ENCODE measurements at places on chromosomes 16 and 17.

- no peak for DNase-seq
These were observed 31.6 kb downstream of the TEKT5 start for GRCh38 chr16:10663146-10663545.

DNA sequence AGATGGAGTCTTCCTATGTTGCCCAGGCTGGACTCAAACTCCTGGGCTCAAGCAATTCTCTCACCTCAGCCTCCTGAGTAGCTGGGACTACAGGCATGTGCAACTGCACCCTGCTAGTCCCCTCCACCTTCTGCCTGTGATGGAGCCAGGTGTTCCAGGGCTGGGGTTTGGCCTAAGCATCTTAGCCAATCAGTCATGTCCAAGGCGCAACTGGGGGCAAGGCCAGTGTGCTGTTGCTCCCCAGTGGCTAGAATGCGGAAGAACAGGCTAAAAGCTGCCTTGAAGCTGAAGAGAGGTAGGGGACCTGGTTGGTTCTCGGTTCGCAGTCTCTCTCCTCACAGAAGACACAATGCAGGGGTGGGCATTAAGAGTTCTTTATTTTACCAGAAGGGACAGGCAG lies 18.6 kb downstream of the FLOT2 start:
- no peak for DNase-seq

- no peak for DNase-seq
These were observed 20.9 kb upstream of the FASN start for GRCh38 chr17:82118815-82119380.

- DNase-seq, result no peak
These were observed 55.4 kb downstream of the TNRC6C start for GRCh38 chr17:78013683-78014467.

- DNase-seq, result no peak
These were observed 268.1 kb upstream of the TBX2 start for GRCh38 chr17:61131585-61131984.

DNA sequence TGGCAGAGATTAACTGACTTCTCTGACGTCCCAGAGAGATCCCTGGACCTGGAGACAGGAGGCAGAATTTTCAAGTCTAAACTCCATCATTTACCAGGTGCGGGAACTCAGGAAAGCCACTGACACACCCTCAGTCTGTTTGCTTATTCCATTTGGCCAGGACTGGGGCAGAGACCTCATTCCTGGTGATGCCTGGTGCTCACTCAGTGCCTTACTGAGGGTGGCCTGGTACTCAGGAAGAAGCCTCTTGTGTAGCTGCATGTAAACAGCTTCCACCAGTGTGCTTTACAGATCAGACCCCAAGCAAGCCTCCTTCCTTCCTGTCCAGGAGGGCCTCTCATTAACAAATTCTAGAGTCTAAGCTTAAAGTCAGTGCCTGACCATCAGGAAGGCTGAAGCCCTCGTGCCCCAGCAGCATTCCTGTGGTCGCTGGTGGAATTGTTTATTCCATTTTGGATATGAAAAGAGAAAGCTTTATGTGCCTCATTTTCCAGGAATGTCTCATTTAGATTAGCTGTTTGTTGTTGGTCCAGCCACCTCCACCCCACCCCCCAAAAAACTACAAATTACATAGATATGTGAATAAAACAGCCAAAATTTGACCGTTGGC lies 236.1 kb upstream of the CDH5 start:
- DNase-seq, result no peak

- no peak for DNase-seq
These were observed 421.7 kb upstream of the C16orf82 start for GRCh38 chr16:26644912-26645543.

DNA sequence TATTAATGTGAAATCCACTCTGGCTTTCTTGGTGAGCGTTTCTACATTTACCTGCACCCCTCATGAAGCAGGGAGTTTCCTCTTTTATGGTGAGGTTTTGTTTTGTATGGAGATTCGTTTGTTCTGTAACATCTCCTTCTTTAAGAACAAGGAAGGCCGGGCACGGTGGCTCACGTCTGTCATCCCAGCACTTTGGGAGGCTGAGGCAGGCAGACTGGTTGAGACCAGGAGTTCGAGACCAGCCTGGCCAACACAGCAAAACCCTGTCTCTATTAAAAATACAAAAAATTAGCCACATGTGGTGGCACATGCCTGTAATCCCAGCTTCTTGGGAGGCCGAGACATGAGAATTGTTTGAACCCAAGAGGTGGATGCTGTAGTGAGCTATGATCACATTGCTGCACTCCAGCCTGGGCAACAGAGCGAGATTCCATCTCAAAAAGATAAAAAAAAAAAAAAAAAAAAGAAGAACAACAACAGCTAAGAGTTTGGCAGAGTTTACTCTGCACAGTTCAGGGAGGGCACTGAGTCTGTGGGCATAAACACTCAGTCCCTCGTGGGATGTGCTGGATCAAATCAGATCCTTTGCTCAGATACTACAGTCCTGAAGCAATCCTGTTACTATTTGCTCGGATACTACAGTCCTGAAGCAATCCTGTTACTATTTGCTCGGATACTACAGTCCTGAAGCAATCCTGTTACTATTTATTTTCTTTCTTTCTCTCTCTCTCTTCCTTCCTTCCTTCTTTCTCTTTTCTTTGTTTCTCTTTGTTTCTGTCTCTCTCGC lies 28.9 kb downstream of the ADCY9 start:
- no peak for DNase-seq

GRCh38 chr17:82278786-82279391 lies 5.4 kb upstream of the CSNK1D start:
- DNase-seq, result no peak

- DNase-seq, result no peak
These were observed 511.9 kb upstream of the CDH8 start for GRCh38 chr16:62548095-62548494.

- DNase-seq, result peak; percentile 56
These were observed 15.5 kb upstream of the NFATC3 start for GRCh38 chr16:68069511-68070248.

GRCh38 chr16:57889960-57890751 lies 80.8 kb downstream of the CNGB1 start:
- no peak for DNase-seq

DNA sequence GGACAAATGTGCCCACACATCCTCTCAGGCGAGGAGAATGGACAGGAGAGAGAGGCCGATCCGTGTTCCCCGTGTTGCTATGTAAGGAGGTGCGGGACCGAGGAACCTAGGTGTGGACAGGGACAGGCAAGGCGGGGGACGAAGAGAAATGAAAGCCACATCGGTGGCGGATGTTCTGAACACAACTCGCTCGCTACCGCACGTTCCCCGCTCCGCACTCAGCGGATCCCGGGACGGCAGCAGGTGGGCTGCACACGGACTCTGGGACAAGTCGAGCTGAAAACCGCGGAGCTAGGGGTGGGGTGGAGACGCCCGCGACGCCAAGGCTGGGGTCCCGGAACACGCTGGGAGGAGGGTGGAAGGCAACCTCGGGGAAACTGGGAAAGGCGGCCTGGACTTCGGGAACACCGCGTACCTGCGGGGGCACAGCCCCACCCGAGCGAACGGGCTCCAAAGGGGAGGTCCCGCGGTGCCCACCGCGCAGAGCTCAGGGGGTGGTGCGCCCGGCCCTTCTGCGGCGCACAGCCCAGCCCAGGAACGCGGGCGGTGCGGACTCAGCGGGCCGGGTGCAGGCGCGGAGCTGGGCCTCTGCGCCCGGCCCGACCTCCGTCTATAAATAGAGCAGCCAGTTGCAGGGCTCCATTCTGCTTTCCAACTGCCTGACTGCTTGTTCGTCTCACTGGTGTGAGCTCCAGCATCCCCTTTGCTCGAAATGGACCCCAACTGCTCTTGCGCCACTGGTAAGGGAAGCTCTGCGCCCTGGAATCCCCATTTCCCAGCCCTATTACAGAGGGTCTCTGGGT lies at the start of gene MT1E:
Gene MT1E, plus strand, starts transcription at position 642 of the 803 bp plus-strand sequence. Its CDS starts 71 bp downstream, at position 713.
- DNase-seq, result peak; percentile 88

DNA sequence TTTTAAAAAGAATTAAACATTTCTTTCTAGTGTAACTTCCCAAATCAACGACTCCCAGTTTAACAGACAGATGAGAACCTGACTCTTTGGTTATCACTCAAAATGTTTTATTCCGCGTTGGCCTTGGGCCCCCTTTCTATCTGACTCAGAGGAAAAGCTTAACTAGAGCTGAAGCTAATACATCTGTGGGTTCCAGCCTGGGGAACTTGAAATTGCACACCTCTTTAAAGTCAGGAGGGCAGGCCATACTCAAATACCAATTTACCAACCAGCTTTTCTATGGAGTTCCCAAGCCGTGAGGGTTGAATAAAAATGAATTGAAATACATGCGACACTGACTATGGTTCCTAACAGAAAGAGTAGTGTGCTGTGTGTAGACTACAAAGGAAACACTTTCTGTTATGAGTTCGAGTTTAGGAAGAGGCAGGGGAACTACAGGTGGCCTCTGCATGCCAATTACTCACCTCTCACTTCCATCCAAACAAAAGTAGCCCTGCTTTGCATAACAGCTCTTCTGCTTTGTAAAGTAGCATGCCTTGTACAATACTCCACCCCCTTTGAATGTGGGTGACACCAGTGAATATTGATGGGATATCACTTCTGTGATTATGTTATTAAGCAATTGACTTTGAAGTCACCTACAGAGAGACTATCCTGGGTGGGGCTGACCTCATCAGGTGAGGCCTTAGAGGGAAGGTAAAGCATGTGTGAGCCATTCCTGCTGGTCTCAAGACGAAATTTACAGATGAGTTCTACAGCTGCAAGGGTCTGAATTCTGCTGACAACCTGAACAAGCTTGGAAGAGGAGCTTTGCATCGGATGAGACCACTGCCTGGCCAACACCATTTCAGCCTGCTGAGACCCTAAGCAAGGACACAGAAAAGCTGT lies 92.1 kb downstream of the WDR59 start:
- DNase-seq, result no peak

GRCh38 chr17:48177816-48178215 lies 70.2 kb downstream of the SNX11 start:
- no peak for DNase-seq
